ENCODE measurements at places on chromosomes 12 and 14. TPM values are rescaled to one million over a fixed set of nuclear protein-coding genes. Genes with fewer than 3 reads are reported as not detected.

Gene VRTN
- not detected for total RNA-seq

DNA sequence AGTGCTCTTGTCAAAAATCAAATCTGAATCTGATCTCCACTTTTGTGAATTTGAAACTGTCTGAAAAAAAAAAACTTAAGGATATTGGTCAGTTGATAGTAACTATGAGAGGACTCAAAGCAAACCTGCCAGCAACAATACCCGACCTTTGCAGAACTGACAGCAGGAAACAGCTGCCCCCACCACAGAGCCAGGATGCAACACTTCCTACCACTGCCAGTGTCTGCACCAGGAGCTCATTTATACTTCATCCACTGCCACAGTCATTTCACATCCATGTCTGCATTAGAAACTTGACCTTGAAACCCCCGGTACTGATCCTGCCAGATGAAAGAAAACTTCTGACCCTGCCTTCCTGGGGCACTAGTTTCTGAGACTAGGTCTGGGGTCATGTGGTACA lies 27.4 kb upstream of the RXYLT1 start:
- no peak for DNase-seq

Gene MYH6
- 8,253 TPM for total RNA-seq

DNA sequence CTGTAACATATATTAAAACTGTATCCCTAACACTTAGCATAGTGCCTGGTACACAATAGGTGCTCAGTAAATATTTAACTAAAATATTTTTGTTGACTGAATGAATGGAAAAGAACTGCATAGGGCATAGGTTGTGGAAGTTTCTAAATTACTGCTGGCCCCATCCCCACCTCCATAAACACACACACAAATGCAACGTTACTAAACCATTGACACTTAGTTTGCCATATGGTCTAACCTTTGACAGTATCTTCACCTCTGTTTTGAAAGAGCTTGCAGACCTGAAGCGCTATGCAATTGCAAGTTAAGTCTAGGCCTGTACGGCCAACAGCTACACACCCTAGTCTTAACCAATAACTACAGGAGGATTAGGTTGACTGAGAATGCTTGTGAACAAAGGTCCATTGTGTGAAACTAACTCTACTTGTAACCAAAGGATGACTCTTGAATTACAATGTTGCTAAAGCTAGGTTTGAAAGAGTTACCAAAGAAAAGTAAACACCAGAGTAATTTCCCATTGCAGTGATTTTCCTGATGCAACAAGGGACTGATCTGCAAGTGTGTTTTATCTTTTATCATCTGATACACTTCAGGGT lies 924 bp upstream of the MANSC1 start:
- no peak for DNase-seq

- no peak for DNase-seq
Observed at GRCh38 chr12:94712815-94713515, 62.6 kb upstream of the TMCC3 start.

Gene LRFN5
- 0.26 TPM for total RNA-seq

Gene IAPP
- total RNA-seq: not detected

- no peak for DNase-seq
Observed at GRCh38 chr14:32576977-32577376, 247.9 kb downstream of the AKAP6 start.

DNA sequence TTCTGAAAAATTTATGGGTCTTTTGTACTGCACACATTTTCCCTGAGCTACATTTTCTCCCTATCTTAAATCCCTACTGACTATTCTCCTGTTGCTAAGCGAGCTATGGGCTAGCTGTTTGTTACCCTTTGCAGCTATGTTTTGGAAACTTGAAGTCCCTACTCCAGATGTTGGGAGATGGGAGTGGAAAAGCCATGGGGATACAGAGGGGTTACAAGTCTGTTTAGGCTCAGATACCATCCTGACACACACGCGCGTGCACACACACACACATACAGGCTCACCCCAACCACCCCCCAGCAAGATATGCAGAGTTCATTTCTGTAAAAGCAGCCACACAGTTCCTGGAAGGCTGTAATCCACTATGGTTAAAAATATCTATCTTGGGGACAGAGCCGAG lies 15.8 kb downstream of the ATP5MC2 start:
- no peak for DNase-seq

- DNase-seq: no peak
Observed at GRCh38 chr14:99675951-99676350, 8.1 kb upstream of the CYP46A1 start.

Gene B4GALNT3
- total RNA-seq: 29.0 TPM

DNA sequence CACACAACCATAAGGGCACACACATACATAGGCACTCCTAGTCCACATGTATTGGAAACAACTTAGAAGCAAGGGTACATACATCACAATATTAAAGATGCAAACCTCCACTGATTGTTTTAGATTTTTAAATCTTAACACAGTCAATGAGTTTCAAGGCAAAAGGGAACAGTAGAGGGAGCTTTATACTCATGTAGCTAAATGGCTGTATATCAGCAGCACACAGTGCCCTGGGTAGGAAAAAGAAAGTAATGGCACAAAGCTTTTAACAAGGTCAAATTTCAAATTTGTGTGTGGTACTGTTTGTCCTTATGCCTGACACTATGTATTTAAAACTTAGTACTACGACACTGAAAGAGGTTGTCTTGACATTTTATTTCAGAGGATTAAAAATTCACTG lies 262.0 kb downstream of the MED13L start:
- no peak for DNase-seq

DNA sequence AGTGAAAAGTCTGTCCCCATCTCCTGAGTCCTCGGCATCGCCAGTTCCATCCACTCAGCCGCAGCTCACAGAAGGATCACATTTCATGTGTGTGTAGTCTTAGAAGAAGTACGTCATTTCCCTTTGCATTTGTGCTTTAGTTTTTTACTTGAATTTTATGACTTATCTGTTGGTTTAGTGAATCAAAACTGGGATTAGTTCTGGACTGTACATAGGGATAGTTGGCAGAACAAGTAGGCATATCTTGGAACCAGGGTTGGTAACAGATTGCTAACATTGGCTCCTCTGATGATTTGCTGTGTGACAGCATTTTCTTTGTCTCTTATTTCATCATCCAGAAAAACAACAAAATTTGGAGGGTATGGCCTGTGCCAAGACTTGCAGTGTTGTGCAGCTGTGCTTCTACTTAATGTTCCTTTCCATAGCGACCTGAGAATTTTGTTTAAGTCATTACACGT lies 69.6 kb upstream of the AEBP2 start:
- peak; percentile 49 for DNase-seq

DNA sequence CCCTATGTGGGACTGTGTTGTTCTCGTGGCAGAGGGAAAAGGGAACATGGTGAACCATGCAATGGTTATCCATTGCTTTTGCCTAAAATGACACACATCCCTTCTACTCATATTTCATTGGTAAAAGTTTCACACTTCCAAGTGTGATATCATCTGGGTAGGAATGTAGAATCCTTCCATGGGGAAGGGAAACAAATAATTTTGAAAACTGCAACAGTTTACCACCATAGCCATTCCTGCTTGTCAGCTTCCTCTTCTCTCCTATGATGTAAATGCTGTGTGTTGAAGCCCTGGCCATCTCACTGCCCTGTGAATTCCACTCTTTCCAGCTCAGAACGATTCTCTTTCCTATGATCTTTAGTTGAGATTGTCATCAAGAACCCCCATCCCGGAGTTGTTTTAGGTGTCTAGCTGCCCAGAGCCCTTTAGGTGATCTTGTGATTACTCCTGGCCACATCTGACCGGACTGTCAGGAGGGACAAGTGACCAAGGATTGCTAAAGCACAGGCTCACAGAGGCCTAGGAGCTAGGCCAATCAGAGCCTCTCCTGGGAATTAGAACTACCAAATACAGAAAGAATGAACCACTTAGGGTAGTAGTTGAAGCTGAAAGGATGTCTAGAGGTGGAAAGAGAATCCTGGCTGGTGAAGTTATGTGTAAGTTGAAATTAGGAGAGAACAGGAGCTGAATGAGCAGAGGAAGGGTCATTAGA lies 84.6 kb downstream of the VCPKMT start:
- DNase-seq: no peak

Gene GLIPR1
- 6.4 TPM for total RNA-seq

- DNase-seq: no peak
Observed at GRCh38 chr12:102483466-102483865, 3.1 kb upstream of the IGF1 start.

Gene CFAP54
- not detected for total RNA-seq

Gene AQP6
- not detected for total RNA-seq

- DNase-seq: no peak
Observed at GRCh38 chr12:1778911-1779310, 41.5 kb upstream of the LRTM2 start.

DNA sequence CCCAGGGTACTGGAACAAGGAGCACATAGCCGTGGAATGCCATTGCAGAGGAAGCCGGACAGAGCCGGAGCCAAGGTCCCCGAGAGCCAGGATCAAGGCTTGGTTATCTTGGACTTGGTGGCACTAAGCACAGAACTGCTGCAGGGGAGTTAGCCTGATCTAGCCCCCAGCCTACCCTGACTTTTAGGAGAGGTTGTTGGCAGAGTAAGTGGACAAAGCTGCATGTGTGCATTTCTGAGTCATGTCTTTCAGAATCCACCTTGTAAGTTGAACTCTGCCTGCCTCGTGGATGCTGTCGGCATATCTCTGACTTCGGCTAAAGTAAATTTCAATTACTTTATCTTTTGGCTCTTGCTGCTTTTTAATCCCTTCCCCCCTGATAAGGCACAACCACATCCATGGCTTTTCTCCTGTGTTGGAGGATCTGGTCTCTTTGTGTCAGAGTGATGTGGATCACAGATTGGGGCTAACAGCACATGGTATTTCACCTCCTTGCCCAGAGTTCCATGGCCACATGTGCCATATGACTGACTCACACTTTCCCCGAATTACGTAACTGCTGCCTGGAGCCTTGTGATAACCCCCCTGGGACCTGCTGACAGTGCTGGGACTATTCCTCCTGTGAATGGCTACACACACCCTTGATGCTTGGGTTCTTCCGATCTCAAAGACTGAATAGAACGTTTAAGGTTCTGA lies 240.3 kb downstream of the EMP1 start:
- peak; percentile 78 for DNase-seq

DNA sequence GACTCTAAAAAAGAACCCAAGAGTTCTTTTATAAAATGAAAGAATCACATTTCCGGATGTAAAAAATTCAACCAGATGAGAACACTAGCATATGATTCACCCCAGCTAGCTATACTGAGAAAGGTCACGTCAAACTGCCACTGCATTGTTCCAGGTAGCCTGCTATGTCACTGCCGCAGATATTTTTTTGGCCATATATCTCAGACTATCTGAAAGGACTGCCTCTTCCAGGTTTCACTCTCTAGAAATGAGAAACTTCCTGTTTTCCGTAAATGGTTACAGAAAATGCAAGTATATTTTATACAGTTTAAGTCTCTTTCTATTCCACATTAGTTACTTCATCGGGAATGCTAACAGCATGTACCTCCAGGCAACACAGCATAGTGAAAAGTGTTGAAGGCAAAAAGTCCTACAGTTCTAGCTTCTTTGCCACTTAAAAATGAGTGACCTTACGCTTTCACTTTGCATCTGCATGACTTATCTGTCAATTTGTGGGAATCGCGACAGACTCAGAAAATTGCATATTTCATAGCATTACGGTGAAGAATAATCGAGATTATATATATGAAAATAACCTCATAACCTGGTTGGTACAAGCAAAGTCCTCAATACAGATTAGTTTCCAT lies 105.2 kb downstream of the MED13L start:
- DNase-seq: no peak

DNA sequence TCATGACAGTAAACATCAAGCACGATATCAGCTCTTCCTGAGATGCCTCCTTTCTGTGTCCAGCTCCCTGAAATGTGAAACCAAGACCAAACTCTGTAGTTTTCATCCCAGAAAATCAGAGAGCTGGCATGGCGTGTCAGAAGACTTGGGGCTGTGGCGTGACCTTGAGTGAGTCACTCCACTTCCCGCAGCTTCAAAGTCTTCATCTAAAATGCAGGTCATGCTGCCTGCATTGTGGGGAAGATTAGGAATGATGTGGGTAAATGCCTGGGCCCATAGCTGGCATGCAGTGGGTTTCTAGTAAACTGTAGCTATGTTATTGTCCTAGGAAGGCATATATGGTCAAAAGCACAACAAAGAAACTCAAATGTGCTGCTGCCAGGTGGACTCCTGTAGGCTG lies 28.8 kb downstream of the OAS2 start:
- DNase-seq: no peak

Gene KRT7
- total RNA-seq: 58.4 TPM

DNA sequence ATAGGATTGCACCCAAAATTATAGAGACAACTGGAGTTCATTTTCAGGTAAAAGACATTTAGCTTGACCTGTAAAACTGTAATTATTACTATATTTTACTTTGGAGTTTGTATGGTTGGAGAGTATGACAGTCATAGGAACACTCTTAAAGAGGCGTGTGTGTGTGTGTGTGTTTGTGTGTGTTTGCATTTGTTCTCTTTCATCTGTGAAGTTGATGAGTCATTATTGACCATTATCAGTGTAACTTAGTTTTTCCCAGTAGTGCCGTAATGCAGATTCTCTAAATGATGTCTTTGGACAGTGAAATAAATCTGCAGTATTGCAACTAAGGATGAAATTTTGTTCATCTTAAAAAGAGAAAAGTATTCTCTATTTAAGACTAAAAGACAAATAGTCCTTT lies 13.0 kb downstream of the WASHC4 start:
- DNase-seq: no peak

GRCh38 chr14:44612002-44612401 lies 104.9 kb upstream of the FSCB start:
- DNase-seq: no peak

- no peak for DNase-seq
Observed at GRCh38 chr14:64671591-64671990, 32.6 kb upstream of the PLEKHG3 start.

GRCh38 chr12:117033382-117034221 lies 65.6 kb downstream of the TESC start:
- no peak for DNase-seq

DNA sequence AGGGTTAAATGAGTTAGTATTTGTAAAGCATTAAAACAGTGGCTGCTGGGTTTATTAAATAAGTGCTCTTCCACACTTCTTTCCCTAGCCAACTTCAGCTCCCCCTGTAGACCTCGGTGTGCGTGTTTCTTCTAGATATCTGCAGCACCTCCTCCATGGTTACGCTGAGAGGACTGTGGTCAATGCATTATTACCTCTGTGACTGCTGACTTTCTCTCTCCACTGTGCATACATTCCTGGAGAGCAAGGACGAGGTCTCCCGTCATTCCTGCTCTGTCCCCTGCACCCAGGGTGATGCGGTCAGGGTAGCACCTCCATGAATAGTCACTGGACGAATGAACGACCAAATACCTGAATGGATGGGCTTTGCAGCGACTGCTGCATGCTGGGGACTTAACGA lies 44.6 kb downstream of the ZFP36L1 start:
- no peak for DNase-seq

DNA sequence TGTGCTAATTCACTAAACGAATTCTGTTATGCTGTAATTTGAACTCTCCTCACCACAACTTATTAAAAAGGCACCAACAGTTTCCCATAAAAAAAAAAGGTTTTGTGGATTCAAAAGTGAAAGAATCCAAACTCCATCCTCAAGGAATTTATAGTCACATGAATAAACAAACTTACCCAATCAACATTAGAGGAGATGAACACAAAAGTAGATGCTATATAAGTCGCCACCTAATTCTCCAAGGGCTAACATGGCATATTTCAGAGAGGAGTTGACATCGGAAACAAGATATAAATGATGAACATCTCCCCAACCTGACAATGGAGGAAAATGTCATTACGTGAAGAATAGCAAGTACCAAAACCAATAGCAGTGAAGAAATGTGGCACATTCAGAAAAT lies 265.5 kb upstream of the PRKD1 start:
- no peak for DNase-seq

Measured in right atrium auricular region (tissue), 2 donors.